NCI-H1417 treated with DMSO at 0.1 percent for 48 hours (cell line): ENCODE measurements at places on chromosomes 3 and 15.

DNA sequence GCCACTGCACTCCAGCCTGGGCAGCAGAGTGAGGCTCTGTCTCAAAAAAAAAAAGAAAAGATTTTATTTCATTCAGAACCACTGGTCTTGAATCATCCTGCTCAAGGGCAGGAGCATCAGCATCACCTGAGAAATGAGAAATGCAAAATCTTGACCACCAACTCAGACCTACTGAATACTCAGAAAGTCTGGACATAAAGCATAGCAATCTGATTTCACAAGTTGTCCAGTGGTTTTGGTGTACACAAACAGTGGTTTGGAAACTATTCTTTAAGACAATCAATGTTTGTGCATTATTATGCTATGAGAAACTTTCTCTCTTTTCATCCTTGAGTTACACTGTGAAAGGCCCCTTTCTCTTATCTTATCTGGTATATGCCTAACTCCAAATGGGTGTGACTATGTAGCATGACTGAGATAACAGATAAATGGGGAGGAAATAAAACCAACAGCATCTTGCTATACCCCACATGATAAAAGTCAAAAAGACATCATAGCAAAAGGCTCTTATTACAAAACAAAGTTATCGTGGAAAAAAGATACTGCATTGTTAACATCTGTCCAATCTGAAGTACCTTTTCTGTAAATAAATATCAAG is 174.2 kb upstream of the STT3B start:
- DNase-seq = no peak

DNA sequence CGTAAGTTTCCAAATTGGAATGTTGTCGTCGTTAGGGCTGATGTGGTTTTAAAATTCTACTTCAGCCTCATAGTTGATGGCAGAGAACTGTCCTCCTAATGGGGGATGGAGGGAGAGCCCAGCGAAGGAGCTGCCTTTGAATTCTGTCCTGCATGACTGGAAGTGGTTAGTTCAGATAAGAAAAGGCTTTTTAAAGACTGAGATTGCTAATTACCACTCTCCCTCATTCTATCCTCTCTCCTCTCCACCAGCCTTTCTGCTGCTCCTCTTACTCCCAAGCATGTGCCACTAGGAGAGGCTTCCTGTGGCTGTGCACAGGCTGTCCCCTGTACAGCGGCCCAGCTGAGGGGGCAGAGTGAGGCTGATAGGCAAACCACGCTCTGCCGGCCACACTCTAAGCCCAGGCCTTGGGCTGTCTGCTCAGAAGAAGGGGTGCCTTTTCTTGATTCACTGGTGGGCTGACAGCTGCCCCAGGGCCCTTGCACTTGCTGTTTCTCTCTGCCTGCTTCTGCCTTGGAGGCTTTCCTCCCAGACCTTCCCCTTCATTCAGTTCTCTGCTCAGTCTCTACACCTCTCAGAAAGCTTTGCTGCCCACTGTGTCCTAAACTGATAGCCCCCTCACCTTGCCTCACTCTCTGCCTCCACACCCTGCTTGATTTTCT is 8.7 kb upstream of the PAQR9 start:
- no peak for DNase-seq

DNA sequence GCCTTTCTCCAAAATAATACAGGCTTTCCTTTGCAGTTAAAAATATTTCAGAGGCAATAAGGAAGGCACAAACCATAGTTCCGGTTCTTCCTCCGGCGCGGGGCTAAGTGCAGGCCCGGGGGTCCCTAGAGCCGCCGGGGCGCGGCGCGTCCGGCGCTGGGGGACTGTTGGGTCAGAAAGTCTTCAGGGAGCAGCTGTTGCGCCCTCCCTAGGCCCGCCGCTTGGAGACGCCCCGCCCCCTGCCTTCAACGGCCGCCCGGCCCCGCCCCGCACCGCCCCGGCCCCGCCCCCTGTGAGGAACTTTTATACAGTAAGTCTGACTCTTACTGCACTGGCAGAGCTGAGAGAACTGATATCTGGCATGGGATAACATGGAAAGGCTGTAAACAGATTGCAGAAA is 283.1 kb upstream of the ARL6 start:
- no peak for DNase-seq

DNA sequence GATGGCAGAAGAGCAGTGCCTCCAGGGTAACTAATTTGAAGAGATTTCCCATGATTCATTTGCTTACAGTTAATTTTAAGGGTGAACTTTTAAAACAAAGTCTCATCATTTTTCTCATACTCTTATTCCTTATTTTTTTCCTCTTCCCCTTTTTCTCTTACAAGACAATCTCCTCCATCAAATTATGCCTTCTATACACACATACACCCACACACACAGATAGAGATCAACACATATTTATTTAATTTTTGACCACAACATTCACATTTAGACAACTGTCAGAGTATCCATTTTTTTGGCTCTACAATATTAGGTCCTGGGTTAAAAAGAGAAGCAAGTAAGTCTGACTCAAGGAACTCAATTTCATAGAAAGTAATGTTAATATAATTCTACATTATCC is 37.6 kb downstream of the AAGAB start:
- DNase-seq = no peak

- no peak for DNase-seq
Measured at GRCh38 chr3:129614927-129615363, 8.5 kb upstream of the PLXND1 start.

DNA sequence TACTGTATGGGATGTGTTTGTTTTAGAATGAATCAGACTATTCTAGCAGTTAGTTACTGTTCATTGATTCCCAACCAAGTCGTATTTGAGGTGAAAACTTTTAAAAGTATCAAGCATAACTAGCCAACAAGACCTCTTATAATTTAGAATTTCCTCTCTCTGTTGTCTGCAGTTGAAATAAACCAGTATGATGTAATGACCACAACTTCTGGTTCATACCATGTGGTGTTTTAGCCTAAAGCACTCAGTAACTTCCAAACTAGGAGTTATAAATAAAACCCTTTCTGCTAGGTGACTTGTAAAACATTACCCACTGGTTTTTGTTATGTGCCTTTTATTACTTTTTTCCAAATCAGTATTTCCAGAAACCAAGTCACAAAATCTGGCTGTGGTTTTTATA is 19.8 kb upstream of the P2RY12 start:
- no peak for DNase-seq

- DNase-seq = no peak
Measured at GRCh38 chr3:194120789-194121770, 14.9 kb upstream of the HES1 start.

DNA sequence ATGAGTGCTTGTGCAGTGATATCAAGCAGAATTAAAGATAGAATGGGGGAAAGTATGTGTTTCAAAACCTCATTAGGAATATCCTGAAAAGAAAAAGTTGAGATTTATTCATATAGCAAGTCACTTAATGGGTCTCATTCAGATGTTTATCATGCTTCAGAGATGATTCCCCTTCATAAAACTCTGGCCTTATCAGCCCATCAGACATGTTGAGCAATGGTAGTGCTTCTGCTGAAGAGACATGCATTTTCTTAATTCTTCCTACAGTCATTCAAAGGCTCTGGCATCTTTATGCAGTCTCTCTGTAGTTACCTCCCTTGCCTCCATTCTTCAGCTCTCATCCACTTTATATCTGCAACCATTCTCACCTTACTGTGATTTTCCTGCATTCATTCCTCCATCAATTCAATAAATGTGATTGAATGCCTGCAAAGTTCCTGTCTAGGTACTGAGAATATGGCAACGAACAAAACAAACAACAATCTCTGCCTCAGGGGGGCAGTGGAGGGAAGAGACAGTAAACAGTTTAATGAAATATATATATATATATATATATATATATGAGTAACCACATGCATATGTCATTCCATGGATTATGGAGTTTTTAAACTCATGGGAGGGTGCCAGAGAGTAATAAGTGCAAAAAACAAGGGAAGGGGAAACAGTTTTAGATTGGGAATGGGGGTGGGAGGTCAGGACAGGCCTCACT is 138.5 kb downstream of the NECTIN3 start:
- no peak for DNase-seq

DNA sequence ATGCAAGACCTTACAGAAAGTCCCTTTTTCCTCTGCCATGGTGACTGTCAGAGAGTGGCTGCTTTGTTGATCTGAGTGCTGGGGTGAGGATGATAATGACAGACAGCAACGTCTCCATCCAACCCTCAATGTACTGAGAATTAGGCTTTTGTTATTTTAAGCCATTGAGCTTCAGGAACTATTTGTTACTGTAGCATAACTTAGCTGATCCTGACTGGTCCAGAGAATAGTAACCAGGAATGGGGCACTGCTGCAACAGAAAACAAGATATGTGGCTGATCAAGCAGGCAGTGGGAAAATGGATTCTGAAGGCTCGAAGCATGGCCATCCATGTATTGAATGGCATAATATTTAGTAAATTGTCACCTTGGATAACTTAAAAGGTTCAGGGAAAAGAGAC is 5.2 kb upstream of the KLF13 start:
- DNase-seq = no peak

DNA sequence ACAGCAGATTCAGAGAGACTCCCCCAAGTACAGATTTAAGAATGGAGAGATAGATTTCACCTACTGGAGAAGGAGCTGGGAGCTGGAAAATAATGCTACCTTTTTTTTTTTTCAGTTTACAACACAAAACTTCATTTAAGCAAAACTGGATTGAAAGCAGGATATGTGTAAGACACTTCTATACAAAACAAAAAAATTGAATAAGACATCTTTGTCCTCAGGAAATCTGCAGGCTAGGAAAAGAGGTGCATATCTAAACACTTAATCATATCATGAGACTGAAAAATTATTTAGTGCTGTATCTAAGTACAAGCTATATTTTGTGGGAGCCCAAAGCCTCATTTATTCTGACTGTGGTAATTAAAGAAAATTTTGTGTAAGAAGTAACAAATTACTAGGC is 516.1 kb downstream of the ZIC1 start:
- no peak for DNase-seq

GRCh38 chr3:13219077-13219901 is 146.1 kb upstream of the IQSEC1 start:
- DNase-seq = no peak

- DNase-seq = no peak
Measured at GRCh38 chr3:57226176-57226575, 1.4 kb upstream of the APPL1 start.

GRCh38 chr3:63624941-63625560 is 27.4 kb upstream of the SNTN start:
- DNase-seq = peak; percentile 29

- DNase-seq = no peak
Measured at GRCh38 chr3:138082085-138082991, 33.1 kb downstream of the DZIP1L start.

DNA sequence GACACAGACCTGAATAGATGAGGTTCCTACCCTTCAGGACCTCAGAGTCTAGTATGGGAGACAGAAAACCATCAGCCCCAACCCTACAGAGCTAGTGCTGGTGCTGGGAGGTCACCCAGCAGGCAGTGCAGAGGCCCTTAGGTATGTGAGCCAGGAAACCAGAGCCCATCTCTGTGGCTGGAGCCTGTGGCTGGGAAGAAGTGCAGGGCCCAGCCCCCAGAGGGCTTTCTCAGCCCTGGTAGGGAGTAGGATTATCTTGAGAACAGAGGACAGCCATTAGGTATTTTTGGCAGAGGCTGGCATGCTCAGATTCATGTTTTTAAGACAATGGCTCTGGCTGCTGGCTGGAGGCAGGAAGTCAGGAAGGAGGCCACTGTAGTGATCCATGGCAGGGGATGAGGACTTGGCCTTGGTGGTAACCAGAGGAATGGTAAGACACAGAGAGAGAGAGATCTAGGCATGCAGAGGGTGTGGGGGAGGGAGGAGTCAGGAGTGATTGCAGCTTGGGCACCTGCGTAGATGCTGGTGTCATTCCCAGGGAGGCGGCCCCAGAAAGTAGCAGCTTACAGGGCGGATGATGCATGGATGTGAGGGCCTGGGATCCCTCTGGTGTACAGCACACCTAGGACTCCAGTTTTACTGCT is 220.9 kb upstream of the EIF1B start:
- DNase-seq = no peak

DNA sequence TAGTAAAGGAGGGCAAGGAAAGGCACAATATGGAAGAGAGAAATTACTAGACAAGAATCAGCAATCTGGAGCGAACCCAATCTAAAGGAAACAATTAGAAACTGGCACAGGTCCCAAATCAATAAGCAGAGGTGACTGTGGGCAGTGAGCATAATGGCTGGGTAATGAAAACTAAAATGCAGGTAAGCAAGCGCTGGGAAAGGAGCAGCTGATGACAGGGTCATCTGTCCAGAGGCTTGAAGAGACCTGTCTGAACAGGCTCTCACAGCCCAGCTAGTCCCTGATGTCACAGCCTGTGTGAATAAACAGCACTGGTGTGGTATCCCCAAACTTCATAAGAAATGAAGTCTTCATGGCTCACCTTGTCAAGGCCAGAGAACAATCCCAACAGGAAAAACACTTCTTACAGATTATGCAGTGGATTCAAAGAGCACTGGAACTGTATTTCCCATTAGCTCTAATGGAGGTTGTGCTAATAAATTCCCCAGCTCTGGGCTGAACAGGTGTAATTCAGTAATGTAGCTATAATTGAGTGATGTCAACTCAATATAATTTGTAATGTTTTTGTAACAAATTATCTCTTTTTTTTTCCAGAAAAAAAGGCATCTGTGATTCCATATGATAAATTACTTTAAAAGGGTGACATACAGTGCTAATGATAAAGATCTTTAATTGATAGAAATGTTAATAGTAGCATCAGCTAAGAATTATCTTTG is 197.3 kb downstream of the FHIT start:
- peak; percentile 15 for DNase-seq

DNA sequence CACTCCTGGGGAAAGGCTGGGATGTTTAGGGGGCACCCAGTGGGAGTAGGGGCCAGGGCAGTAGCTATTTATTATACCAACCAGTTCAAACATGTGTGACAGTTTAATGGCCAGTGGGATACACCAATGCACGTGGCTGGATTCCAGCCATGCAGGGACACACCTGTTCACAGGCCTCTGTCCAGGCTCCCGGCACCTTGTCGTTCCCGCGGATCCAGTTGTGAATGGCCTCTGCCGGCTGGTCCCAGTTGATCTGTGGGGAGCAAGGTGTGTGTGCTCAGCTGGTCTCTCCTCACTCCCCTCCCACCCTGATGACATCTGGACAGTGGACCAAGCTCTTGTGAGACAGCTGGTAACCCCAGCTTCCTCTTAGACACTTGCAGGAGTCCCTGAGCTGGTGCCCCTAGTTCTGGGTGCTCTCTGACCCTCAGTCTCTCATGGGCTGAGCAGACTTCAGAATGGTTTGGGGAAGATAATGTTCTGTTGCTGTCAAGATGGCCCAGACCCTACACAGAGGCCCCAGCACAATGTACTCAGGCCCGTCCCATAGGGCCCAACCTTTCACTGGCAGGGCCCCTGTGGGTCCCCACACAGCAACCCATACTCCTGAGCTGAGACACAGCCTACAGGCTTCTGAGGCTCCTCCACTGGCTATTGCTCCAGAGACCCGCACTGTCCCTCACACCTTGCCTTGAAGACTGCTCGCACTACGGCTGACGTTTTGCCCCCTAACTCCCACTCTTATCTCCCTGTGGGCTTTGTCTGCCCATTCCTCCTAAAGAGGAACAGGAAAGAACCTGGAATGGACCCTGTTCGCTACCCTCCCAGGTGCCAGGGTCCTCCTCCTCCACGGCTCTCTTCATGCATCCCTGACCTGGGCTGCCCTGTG is 25.8 kb downstream of the ALDH1L1 start:
- DNase-seq = no peak
